T-helper 2 cell treated with Interferon-gamma antibody and Interleukin-4, amounts not matched to agents 5 μg/mL and 100 μg/mL, for 36 hours (primary cell): ENCODE measurements at places on chromosomes 7 and 10.

- H3K4me3 ChIP-seq, result no peak overlapping the region
- no peak overlapping the region for H3K27ac ChIP-seq
- no peak for DNase-seq
- peaks cover 11% of the 10 kb centered on the region for H3K4me1 ChIP-seq
These were observed 3.1 kb upstream of the HOXA4 start for GRCh38 chr7:27133409-27134231.

DNA sequence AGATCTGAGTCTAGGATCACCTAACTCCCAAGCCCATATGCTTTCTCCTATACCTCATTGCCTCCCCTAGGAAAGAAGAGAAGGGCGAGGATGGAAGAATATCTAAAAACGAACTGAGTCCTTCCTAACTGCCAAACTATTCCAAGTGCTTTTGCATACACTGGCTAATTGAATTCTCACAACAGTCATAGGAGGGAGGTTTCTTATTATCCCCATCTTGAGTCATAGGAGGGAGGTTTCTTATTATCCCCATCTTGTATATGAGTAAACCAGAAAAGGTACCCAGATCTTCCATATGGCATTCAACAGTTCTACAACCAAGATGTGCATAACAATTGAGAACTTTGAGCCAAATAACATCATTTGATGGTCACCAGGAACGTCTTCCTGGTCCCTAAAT, 13.1 kb upstream of the FAM204A start:
- H3K27me3 ChIP-seq, result peaks cover 38% of the 10 kb centered on the region
- H3K27ac ChIP-seq, result no peak overlapping the region
- H3K4me3 ChIP-seq, result no peak overlapping the region
- H3K36me3 ChIP-seq, result no peaks in the 10 kb centered on the region

DNA sequence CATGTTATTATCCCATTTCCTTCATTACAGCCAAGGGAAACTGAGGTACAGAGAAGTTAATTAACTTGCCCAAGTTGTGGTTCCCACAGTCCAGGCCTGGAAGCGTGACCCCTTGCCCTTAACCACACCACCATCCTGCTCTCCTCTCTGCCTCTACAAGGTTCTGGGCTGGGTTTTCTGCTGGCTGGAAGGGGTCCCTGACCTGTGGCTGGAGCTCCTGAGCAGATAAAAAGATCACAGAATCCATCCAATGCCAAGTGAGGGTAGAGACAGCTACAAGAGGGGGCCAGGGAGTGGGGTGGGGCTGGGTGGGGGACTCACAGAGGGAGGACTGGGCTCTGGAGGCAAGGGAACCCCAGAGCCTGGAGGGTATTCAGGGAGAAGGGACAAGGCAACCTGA, 9.7 kb downstream of the ASB10 start:
- H3K4me1 ChIP-seq, result peaks cover 4% of the 10 kb centered on the region
- DNase-seq, result no peak
- no peak overlapping the region for H3K4me3 ChIP-seq
- no peak overlapping the region for H3K27ac ChIP-seq
- peaks cover 10% of the 10 kb centered on the region for H3K27me3 ChIP-seq
- H3K36me3 ChIP-seq, result no peaks in the 10 kb centered on the region

GRCh38 chr10:91540733-91541132, 92.1 kb downstream of the PPP1R3C start:
- DNase-seq, result no peak
- no peak overlapping the region for H3K27ac ChIP-seq
- H3K36me3 ChIP-seq, result no peaks in the 10 kb centered on the region
- H3K4me3 ChIP-seq, result no peak overlapping the region

GRCh38 chr10:116849248-116850057, at the start of gene ENO4:
Gene ENO4, plus strand, starts transcription at chr10:116849499. Its CDS starts 68 bp downstream, at chr10:116849567.
- DNase-seq, result no peak
- H3K4me1 ChIP-seq, result peaks cover 5% of the 10 kb centered on the region
- H3K27ac ChIP-seq, result no peak within 1 kb of the TSS
- no peaks in the 10 kb centered on the region for H3K36me3 ChIP-seq
- peaks cover 51% of the 10 kb centered on the region for H3K27me3 ChIP-seq

- H3K4me3 ChIP-seq, result no peak overlapping the region
- peaks cover 54% of the 10 kb centered on the region for H3K27me3 ChIP-seq
- no peak for DNase-seq
- H3K36me3 ChIP-seq, result no peaks in the 10 kb centered on the region
- no peaks in the 10 kb centered on the region for H3K4me1 ChIP-seq
These were observed 2.0 kb upstream of the PLCE1 start for GRCh38 chr10:93991596-93992284.

DNA sequence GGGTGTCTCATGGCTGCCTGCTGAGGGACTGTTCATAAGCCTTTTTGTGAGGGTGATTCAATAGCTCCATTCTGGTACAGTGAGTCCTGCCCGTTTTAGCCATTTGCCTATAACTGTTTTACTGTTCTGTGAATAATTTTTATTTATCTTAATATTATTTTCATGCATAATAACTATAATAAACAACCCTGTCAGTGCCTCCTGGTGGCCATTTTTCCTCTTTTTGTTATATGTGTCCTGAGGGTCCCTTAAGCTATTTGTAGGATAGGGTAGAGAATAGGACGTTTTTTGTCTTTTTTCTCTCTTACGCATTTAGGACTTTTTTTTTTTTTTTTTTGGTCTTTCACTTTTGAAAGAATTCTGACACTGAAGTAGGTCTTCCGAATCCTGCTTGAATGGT, 2.9 kb downstream of the C1QL3 start:
- H3K4me1 ChIP-seq, result peaks cover 2% of the 10 kb centered on the region
- peaks cover 35% of the 10 kb centered on the region for H3K27me3 ChIP-seq
- H3K4me3 ChIP-seq, result no peak overlapping the region
- no peak overlapping the region for H3K27ac ChIP-seq
- DNase-seq, result no peak

DNA sequence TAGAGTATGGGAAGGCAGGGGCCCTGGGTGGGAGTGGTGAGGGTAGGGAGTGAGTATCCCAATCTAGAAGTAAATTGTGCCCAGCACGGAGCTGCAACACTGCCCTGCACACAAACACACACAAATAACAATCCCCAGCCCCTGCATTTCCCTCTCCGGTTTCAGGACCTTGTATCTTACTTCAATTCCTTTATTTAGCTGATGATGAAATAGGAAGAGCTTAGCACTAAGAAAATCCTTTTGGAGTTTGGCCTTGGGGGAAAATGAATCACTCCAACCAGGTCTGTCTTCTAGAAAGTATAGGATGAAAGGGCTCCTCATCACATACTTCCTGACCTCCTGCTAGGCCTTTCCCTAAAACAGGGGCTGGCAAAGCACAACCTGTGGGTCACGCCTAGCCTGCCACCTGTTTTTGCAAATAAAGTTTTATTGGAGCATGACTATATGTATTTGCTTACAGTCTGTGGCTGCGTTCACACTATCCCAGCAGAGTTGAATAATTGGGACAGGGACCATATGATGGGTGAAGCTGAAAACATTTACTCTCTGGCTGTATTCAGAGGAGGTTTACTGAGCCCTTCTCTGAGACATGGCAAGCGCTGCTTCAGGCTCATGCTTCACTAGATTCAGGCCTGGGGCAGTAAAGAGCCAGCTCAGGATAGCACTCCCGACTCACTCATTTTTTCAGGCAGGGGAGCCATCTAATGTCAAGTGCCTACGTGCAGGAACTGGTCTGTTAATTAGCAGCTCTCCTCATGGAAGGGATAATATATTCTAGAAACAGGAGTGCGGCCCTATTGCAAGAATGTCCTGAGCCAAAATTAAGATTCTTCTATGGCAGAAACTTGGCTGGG, 111.0 kb downstream of the EGFR start:
- H3K27ac ChIP-seq, result no peak overlapping the region
- no peak for DNase-seq
- H3K4me3 ChIP-seq, result no peak overlapping the region
- peaks cover 2% of the 10 kb centered on the region for H3K4me1 ChIP-seq

DNA sequence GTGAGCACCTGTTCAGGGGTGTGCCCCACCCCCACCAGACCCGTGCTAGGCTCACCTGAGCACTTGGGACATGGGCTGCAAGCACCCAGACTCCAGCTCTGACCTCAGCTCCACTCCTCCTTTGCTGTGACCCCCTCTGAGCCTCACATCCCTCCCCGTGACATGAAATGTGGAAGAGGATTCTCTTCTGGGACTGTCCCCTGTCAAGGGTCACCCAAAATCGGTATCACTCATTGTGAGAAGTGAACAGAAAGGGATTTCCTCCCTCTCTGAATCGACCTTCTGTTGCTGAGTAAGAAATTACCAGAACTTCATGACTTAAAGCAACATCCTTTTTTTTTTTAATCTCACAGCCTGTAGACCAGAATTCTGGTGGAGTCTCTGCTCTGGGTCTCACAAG, 6.2 kb upstream of the CHST15 start:
- no peaks in the 10 kb centered on the region for H3K4me1 ChIP-seq
- no peaks in the 10 kb centered on the region for H3K36me3 ChIP-seq
- H3K27ac ChIP-seq, result no peak overlapping the region
- peaks cover 17% of the 10 kb centered on the region for H3K27me3 ChIP-seq
- no peak overlapping the region for H3K4me3 ChIP-seq
- DNase-seq, result no peak

GRCh38 chr7:94289071-94289470, 105.6 kb upstream of the COL1A2 start:
- no peaks in the 10 kb centered on the region for H3K36me3 ChIP-seq
- no peak overlapping the region for H3K27ac ChIP-seq
- H3K4me3 ChIP-seq, result no peak overlapping the region
- H3K4me1 ChIP-seq, result no peaks in the 10 kb centered on the region
- no peak for DNase-seq
- peaks cover 13% of the 10 kb centered on the region for H3K27me3 ChIP-seq

GRCh38 chr10:7559386-7559785, 107.4 kb downstream of the ITIH5 start:
- H3K4me3 ChIP-seq, result no peak overlapping the region
- peaks cover 9% of the 10 kb centered on the region for H3K27me3 ChIP-seq
- H3K4me1 ChIP-seq, result no peaks in the 10 kb centered on the region
- no peaks in the 10 kb centered on the region for H3K36me3 ChIP-seq
- no peak for DNase-seq

GRCh38 chr7:54906963-54907362, 111.9 kb upstream of the EGFR start:
- no peak for DNase-seq
- H3K27ac ChIP-seq, result no peak overlapping the region
- H3K4me1 ChIP-seq, result no peaks in the 10 kb centered on the region
- no peak overlapping the region for H3K4me3 ChIP-seq

DNA sequence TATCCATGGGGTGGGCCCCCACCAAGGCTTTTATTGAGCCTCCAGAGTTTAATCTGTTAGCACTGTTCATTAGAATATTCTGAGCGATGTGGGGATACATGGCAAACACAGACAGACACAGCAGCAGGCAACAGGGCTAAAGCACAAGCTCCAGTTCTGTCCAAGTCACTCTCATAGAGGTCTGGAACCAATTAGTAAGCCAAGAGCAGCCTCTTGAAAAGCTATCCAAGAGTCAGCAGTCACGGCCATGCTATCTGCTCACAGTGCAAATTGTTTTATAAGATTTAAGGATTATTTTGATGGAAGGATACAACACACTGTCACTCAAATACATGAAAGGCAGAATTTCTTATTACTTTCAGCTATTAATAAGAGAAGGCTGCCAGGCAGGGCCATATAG, 86.4 kb upstream of the DGKB start:
- H3K4me1 ChIP-seq, result no peaks in the 10 kb centered on the region
- no peak overlapping the region for H3K4me3 ChIP-seq
- DNase-seq, result no peak

DNA sequence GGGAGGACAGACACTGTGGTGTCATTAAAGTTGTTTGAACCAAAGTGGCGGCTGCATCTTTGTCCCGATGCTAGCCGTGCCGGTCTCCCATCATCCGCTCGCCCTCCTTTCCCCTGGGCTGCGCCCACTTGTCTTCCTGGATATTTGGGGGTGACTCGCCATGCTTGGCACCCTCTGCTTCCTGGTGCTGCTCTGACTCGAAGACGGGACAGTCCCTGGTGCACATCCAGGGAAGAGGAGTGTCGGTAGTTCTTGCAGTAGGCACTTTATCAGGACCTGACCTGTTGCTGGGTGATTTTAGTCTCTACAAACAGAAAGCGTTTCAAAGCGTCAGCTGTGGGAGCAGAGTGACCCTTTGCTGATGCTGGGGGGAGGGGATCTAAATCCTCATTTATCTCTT, 68.3 kb upstream of the DNAJB6 start:
- H3K36me3 ChIP-seq, result peaks cover 38% of the 10 kb centered on the region
- no peak overlapping the region for H3K27ac ChIP-seq
- H3K27me3 ChIP-seq, result no peaks in the 10 kb centered on the region
- H3K4me1 ChIP-seq, result peaks cover 6% of the 10 kb centered on the region
- DNase-seq, result no peak
- no peak overlapping the region for H3K4me3 ChIP-seq

GRCh38 chr10:131207584-131208532, 103.7 kb downstream of the TCERG1L start:
- no peaks in the 10 kb centered on the region for H3K27me3 ChIP-seq
- H3K4me3 ChIP-seq, result no peak overlapping the region
- H3K36me3 ChIP-seq, result no peaks in the 10 kb centered on the region
- no peak overlapping the region for H3K27ac ChIP-seq
- H3K4me1 ChIP-seq, result no peaks in the 10 kb centered on the region

DNA sequence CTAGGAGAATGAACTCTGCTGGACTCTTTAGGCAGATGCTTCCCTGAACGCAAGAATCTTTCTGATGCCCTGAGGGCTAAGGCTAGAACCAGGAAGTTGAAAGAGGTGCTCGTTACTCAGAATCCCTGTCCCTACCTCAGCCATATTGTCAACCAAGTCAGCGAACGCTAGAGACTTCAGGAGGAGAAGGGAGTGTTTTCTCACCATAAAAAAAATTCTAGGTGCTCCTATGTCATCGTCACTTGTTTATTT, 359.4 kb downstream of the PRPF18 start:
- peaks cover 3% of the 10 kb centered on the region for H3K27me3 ChIP-seq
- no peaks in the 10 kb centered on the region for H3K36me3 ChIP-seq
- no peak overlapping the region for H3K4me3 ChIP-seq

DNA sequence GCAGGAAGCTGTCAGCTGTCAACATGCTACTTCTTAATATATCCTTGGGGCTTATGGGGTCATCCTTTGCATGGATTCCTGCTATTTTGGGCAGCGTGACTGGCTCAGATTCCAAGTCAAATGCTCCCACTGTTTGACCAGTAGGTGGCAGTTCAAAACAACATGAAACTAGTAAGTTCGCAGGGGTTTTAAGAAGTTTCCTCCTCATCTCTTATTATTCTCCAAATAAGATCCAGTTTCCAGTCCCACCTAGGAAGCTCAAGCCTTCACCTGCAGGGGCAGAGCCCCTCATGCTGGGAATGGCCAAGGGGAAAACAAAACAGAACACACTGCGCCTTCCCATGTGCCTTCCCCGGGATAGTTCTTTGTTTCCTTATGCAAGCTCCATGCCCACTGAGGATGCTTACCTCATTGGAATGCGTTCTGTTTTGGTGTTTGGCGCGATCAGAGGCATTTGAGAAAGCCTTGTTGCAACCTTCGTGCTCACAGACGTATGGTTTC, 259.8 kb downstream of the GLI3 start:
- no peaks in the 10 kb centered on the region for H3K27me3 ChIP-seq
- no peak for DNase-seq
- no peak overlapping the region for H3K27ac ChIP-seq

- no peak overlapping the region for H3K27ac ChIP-seq
- H3K4me3 ChIP-seq, result no peak overlapping the region
- no peaks in the 10 kb centered on the region for H3K4me1 ChIP-seq
- peaks cover 2% of the 10 kb centered on the region for H3K27me3 ChIP-seq
These were observed 65.2 kb upstream of the PODXL start for GRCh38 chr7:131621652-131622051.
